Activated CD4-positive, alpha-beta T cell treated with anti-CD3 and anti-CD28 coated beads, Interleukin-2, amount 50 U/mL, for 48 hours (primary cell): ENCODE measurements at places on chromosomes 13 and 19.
A peak's percentile ranks its signal among the peaks of the same experiment; 100 is the strongest.

- no peak for DNase-seq
Observed at GRCh38 chr13:113143466-113144254, 14.8 kb upstream of the PROZ start.

GRCh38 chr19:49425178-49425577 lies at the start of gene GFY:
Gene GFY, plus strand, starts transcription at chr19:49425388. Its CDS starts 1,043 bp downstream, at chr19:49426431.
- no peak for DNase-seq

DNA sequence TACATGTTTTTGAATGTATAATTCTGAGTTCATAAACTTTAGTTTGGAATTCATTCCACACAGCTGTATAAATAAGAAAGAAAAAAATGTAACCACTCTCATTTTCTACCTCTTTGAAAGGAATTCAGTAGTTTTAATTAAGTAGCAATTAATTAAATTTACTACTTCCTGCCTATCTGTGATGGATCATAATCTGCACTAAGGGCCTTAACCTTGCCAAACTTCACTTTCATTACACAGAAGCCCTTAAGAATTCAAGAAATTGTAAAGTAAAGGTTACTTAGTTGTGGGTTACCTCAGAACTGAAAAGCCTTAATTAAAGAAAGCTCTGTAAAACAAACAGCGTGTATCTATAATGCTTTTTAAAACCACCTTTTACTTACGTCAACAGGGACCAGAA lies 111.9 kb upstream of the FBXL3 start:
- DNase-seq, result no peak

- no peak for DNase-seq
Observed at GRCh38 chr13:59728896-59729545, 434.7 kb downstream of the DIAPH3 start.

- DNase-seq, result no peak
Observed at GRCh38 chr19:7292352-7292949, 1.8 kb downstream of the INSR start.

GRCh38 chr13:80126389-80127068 lies 214.4 kb downstream of the SPRY2 start:
- DNase-seq, result no peak

- no peak for DNase-seq
Observed at GRCh38 chr13:46778095-46778494, 18.9 kb downstream of the ESD start.

DNA sequence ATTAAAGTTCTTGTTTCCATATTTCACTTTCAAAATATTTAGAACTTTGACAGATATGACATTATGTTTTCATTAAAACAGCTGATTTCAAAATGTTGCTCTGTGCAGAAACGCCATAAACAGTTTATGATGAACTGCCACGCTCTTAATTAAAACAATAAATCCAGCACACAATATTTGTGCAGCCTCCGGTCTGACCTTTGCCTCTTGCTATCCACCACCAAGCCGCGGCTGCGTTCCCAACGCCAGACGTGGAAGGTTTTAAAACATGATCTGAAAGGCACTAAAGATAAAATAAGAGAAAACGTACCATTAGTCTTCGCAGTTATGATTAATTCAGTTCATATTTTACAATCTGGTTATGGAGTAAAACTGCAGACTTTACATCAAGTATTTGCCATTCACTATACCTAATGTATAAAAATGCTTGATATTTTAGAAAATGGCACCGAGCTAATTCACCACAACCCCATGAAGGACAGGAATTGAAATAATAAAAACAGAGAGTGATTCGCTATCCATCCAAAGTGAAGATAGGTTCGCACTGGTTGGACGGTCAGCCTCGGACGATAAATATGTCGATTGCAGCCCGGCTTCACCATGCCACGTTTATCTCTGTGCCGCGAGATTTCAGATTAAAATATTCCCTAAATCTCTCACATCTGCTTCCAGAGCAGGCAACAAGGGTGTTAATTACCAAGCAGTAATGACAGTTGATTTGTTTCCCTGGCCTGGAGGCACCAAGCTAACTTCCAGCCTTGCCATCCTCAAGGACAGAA lies 103.3 kb upstream of the ZNF507 start:
- no peak for DNase-seq

DNA sequence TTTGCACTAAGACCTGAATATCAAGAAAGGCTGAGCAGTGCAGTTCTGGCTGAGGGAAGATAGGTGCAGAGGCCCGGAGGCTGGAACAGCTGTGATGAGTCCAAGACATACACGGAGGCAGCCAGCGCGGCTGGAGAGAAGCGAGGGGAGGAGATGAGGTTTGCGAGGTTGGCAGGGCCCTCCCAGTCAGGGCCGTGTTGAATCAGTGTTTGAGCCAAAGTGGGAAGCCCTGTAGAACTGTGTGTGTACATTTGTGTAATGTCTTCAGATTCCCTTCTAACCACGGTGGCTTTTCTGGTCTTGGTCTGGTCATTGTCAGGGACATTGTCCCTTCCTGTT lies 34.9 kb downstream of the PAK4 start:
- no peak for DNase-seq

- DNase-seq, result peak; percentile 13
Observed at GRCh38 chr13:42275506-42275905, 3.6 kb downstream of the AKAP11 start.

GRCh38 chr19:19489804-19490204 lies 25.5 kb downstream of the TSSK6 start:
- no peak for DNase-seq

- DNase-seq, result no peak
Observed at GRCh38 chr13:80171096-80171495, 169.8 kb downstream of the SPRY2 start.

DNA sequence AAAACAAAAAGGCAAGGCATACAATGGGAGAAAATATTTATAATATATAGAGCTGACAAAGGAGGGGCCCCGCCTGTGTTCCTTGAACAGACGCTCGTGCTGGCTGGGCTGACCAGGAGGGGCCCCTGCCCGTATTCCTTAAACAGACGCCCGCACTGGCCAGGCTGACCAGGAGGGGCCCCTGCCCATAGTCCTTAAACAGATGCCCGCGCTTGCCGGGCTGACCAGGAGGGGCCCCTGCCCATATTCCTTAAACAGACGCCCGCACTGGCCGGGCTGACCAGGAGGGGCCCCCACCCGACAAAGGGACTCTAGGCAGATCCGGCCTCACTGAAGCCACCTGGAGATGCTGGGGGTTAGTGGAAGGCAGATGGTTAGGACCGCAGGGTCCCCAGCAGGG lies 9.3 kb downstream of the ADPRHL1 start:
- no peak for DNase-seq

- no peak for DNase-seq
Observed at GRCh38 chr19:41923045-41923788, 5.0 kb downstream of the ERFL start.

DNA sequence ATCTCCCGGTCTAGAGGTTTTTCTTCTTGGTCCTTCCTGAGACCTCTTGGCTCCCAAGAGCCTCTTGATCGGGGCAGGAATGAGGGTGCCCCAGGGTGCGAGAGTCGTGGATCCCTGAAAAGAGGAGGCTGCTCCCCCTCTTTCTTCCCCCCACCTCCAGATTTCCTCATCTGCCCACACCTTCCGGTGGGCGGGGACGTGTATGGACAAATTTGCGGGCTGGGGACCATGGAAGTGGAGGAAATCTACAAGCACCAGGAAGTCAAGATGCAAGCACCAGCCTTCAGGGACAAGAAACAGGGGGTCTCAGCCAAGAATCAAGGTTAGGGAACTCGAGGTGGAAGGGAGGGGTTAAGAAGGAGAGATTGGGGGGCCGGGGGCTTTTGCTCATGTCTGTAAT lies at the start of gene MCEMP1:
Gene MCEMP1, plus strand, starts transcription at position 237 of the 400 bp plus-strand sequence. Its CDS starts 31 bp downstream, at position 268.
- DNase-seq, result no peak

DNA sequence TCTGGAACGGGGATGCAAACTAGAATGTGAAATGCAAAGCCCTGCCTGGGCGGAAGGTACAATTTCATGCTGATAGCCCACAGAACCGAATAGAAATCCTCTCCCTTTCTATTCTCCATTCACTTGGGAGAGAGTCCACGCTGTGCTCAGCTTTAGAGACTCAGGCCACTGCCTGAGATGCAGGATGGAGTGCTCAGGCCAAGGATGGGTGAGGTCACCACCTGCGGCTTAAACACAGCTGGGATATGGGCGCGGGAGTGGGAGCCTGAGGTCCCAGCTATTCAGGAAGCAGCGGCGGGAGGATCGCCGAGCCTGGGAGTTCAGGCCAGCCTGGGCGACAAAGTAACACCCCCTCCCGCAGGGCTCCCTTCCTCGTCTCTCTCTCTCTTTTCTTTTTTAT lies 446 bp upstream of the ZNF83 start:
- no peak for DNase-seq

DNA sequence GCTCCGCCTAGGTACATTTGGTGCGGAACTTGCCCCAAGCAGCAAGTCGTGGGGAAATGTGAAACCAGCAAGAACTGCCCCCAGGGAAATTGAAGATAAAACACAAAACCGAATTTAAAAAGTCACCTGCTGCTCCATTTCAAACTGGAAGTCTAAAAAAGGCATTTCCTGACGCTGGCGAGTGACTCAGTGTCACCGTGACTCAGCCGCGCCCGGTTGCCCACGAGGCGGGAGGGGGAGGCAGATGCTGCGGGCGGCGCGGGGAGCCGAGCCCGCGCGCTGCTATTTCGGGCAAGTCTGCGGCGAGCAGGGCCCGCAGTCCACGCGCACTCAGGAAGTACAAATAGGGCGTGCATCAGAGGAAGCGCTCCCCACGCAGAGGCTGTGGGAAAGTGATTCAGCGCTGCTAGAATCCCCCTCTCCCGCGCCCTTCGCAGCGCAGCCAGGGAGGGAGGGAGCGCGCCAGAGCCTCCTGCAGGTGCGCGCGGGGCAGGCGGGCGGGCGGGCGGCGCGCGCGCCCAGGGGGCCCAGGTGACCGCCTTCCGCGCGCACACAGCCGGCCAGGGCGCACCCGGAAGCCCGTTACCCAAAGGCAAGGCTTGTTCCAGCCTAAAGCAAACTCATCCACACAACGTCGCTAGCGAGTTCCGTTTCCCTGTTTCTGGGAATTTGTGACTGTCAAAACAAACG lies 168.8 kb downstream of the COL4A1 start:
- DNase-seq, result peak; percentile 72

- no peak for DNase-seq
Observed at GRCh38 chr19:12229990-12230389, 64.7 kb downstream of the ZNF44 start.

GRCh38 chr19:35558400-35559280 lies 4.8 kb downstream of the ATP4A start:
- DNase-seq, result no peak

DNA sequence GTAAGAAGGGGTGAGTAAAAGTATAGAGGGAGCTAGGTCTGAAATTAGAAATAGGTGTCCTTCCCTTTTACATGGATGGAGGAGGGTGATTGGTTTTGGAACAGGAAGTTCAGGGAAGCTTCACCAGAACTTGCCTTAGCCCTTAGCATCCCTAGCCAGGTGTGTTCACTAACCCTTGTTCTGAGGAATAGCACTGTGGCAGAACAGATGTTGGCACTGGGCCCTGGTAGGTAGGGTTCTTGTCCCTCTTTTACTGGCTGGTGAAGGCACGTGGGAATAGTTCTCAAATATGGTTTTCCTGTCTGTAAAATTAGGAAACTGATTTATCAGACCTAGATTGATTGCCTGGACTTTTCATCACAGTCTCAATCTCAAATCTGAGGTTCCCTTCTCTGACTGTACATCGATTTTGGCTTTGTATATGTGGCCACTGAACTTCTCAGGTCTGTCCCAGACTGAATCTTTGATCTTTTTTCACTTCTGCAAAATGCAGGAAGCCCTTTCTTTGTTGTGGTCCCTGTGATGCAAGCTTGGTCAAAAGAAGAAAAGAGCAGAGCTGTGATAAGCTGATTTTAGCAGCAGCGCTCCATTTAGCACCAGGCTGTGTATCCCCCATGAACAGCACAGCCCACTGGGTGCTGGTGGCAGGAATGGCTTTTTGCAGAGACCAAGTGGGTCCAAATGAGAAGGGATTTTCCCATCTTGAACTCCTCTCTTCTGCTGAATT lies 86.2 kb upstream of the HTR2A start:
- no peak for DNase-seq

GRCh38 chr19:3471954-3472655 lies 8.2 kb downstream of the SMIM24 start:
- DNase-seq, result peak; percentile 63
